ENCODE measurements at places on chromosomes 5 and 9. TPM values are rescaled to one million over a fixed set of nuclear protein-coding genes. Genes with fewer than 3 reads are reported as not detected.

DNA sequence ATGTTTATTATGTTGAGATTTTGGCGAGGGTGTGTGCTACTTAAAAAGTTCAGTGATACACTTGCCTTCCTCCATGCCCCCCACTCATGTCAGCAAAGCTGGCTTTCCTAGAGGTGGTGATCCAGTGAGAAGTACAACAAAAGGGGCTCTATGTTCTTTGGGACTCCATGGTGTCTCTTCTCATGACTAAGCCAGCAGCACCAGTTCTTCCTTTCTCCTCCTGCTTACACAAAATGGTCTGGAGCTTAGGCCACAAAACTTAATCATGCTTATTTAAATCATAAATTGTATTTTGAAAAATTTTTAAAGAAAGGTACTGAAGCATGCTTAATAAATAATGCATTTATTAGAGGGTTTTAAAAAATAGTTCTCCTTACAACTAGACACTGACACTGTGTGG is 22.4 kb downstream of the MOCS2 start:
- DNase-seq = no peak

DNA sequence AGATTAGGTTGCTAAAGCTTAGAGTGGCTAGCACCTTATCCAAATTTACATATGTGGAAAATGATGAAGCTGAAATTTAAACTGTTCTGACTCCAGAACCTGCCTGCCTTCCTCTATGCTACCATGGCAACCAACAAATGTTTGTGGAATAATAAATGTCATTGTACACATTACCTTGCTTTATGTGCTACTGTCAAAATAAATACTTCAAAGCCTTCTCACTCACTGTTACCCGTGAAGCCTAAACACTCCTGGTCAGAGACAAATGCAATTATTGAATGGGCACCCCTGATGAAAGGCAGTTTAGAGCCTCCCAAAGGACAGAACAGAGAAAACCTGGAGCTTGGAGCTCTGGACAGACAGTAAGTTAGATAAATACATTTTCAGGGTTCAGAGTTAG is 158.6 kb downstream of the FAM114A2 start:
- DNase-seq = peak; percentile 6

GRCh38 chr5:95296291-95296690 is 11.4 kb upstream of the MCTP1 start:
- DNase-seq = no peak

DNA sequence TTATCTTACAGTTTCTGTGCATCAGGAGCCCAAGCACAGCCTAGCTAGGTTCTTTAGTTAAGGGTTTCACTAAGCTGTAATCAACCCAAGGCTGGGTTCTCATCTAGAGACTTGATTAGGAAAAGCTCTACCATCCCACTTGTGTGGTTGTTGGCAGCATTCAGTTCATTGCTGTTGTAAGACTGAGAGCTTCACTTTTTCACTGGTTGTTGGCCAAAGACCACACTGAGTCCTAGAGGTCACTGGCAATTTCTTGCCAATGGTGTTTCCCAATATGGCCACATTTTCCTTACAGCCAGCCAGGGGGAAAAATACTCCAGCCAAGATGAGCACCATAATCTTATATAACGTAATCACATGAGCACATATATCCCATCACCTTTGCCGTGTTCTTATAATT is 74.3 kb downstream of the SMIM15 start:
- DNase-seq = no peak

MED10 gene
- polyA plus RNA-seq = 35.5 TPM

Data from muscle of leg (tissue), 16 donors.